ENCODE measurements at places on chromosomes 2 and 18.
A peak's percentile ranks its signal among the peaks of the same experiment; 100 is the strongest.

DNA sequence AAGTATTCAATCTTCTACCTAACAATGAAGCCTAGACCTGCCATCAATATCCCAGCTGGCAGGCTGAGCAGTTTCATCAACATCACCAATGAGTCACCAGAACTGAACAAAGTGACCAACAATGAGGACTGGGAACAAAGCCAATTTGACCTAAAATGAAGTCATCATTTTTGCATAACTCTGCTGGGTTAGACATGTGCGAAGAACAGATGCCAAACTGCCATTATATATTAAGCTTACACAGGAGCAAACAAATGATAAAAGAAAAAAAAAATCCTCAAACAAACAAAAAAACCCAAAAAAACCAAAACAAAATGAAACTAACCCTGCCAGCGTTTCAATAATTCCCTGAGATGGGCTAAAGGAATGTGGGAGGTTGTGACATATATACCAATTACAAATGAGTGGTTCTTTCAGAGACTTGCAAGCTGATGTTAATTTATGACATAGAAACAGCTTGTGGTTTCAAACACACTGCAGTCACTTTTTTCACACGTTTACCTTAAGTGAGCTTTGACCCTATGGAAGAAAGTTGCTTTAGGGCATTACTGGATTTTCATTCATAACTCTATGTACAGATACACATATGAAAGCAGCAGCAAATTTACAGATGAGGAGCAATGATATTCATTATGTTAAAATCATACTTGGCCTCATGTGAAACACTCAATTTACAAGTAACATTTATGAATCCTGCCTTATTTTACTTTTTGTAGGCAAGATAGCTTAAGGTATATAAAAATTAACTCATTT, 56.9 kb upstream of the CCDC141 start:
- peak; percentile 78 for DNase-seq

DNA sequence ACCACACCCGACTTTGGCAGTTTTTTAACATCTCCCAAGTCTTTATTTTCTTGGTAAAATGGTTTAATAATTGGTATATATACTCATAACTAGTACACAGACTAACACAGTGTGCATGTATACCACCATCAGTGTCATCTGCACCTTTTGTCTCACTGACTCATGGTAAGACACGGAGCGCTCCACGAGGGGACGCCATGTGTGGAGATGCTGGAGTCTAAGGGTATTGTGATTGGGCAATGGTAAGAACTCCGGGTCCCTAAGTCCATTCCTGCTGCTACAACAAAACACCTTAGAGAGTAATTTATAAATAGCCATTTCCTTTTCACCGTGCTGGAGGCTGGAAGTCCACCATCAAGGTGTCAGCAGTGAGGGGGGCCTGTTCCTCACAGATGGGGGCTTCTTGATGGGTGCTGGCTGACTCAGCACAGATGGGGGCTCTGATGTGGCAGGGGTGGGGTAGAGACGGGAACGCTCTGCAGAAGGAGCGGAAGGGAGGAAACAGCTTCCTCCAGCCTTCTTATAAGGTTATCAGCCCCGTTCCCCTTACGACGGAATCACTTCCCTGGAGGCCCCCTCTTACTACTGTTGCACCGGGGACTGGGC, 42.0 kb upstream of the EDAR start:
- DNase-seq: no peak

DNA sequence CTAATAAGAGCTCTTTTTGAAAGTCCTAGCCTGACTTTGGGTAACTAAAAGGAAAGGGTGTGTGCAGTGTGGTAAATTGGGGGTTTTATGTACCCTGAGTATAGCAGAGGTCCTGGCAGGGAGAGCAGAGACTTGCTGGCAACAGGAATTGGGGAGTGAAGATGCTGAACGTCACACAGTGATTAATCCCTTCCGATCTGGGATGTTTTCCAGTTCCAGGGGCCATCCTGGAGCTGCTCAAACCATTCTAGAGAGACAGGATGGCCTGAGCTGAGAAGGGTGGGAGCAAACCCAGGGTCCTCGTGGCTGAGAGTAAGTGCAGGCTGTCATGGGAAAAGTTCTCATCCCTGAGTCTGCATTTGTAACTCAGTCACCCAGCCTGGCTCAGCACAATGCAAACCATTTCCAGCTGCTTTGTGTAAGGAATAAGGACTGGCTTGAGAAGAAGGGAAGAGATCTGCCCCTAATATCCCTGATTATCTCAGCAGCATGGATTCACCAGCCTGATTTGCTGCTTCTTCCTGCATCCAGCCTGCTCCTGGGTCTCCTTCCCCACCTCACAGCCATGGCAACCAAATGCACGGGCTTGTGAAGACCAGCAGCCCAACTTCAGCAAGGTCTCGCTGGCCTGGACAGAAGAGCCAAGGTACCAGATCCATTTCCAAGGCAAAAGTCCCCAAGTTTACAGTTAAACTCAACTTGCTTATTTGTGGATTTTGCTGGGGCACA, 47.1 kb upstream of the CELF4 start:
- no peak for DNase-seq

GRCh38 chr2:110783196-110783873, 51.0 kb downstream of the ACOXL start:
- DNase-seq: no peak

DNA sequence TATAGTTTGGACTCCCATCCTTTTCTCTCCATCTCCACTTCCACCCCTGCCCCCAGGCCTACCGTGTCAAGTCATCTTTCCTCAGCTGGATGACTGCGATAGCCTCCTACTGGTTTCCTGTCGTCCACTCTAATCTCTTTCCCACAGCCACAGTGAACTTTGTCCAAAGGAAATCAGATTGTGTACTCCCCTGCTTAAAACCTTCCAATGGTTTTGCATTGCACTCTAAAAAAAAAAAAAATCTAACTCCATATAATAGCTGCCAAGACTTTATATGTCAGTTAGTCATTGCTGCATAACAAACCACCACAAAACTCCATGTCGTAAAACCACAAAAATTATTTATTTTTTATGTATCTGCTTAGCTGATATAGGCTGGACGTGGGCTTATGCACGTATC, 160.2 kb upstream of the CCDC68 start:
- DNase-seq: no peak

GRCh38 chr2:113724010-113724409, 32.4 kb downstream of the SLC35F5 start:
- no peak for DNase-seq

All from SHP77 (cell line).